ENCODE measurements at places on chromosomes 1 and 21.
A peak's percentile ranks its signal among the peaks of the same experiment; 100 is the strongest.

DNA sequence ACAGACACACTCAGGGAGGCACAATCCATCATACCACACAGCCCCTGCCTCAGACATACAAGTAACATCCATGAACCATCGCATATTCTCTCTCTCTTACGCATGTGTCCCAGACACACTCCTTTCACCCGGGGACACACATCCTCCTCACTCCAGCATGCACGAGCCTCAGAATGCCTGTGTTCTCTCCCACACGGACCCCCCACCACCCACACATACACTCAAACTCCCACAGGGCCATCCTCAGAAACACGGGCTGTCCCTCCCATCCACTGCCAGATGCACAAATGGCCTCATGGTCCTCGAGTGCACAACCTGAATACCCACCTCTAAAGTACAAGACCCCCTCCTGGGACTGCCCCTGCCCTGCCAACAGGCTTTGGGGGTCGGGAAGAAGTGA lies 2.2 kb upstream of the C1QC start:
- H3K27ac ChIP-seq: no peak overlapping the region
- H3K27me3 ChIP-seq: peaks cover 6% of the 10 kb centered on the region
- no peak for DNase-seq
- no peaks in the 10 kb centered on the region for H3K36me3 ChIP-seq
- H3K4me3 ChIP-seq: no peak overlapping the region

GRCh38 chr1:6180268-6180706 lies at the start of gene CHD5:
Gene CHD5 (minus strand): TSS chr1:6180321. CDS start chr1:6180023, 298 bp downstream.
- H3K4me3 ChIP-seq: no peak within 1 kb of the TSS
- peaks cover under 1% of the 10 kb centered on the region for H3K36me3 ChIP-seq
- H3K4me1 ChIP-seq: peaks cover 5% of the 10 kb centered on the region
- DNase-seq: no peak

- no peak overlapping the region for H3K4me3 ChIP-seq
- no peak overlapping the region for H3K27ac ChIP-seq
- no peak for DNase-seq
- H3K27me3 ChIP-seq: peaks cover 8% of the 10 kb centered on the region
Measured at GRCh38 chr1:20102875-20103274, 16.5 kb downstream of the PLA2G2D start.

DNA sequence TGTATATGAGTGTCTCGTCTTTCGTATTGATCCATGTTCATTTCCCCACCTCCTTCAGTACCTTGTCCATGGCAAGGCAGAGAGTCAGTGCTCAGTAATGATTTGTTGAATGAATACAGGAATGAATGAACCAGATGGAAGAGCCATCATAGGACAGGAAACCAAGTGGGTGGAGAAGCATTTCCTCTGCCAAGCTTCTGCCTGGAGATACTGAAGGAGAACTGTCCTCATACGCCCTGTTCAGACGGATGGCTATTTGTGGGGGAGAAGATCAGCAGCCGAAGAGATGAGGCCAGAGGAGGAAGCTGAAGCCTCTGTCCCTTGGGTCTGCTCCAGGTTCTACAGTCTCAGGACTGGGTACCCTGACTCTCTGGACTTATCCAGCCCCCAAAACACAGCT lies 5.8 kb downstream of the FAM43B start:
- DNase-seq: no peak
- H3K4me3 ChIP-seq: no peak overlapping the region
- no peaks in the 10 kb centered on the region for H3K36me3 ChIP-seq
- H3K4me1 ChIP-seq: peaks cover 14% of the 10 kb centered on the region
- no peak overlapping the region for H3K27ac ChIP-seq
- H3K27me3 ChIP-seq: peaks cover 3% of the 10 kb centered on the region

DNA sequence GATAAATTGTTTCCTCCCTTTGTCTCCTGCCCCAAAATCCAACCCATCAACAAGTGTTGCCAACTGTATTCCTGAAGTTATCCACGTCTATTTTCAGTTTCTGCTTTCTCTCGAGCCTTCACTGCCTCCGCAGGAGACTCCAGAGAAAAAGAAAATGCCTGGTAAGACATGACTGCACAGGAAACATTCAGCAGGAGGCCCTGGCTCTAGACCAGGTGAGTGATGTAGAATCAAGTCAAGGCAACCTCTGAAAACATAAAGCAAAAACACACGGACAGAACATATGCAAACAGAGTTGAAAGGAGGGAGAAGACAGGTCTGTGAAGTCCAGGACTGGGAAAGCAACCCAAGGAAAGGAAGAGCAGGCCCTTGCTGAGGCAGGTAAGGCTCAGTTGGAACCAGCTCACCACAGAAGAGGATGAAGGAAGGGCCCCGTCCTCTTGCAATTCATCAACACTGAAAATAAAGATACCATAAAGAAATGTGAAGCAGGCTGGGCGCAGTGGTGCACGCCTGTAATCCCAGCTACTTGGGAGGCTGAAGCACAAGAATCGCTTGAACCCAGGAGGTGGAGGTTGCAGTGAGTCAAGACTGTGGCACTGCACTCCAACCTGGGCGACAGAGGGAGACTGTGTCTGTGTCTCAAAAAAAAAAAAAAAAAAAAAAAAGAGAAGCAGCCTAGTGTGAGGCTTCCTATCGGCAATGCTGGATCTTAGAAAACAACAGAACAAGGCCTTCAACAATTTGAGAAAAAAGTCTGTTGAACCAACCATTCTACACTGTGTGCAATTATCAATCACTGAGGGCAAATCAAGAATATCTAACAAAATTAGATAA lies 8.8 kb downstream of the NOL9 start:
- no peak for DNase-seq
- H3K27me3 ChIP-seq: no peaks in the 10 kb centered on the region
- H3K36me3 ChIP-seq: peaks cover 23% of the 10 kb centered on the region
- no peaks in the 10 kb centered on the region for H3K4me1 ChIP-seq

DNA sequence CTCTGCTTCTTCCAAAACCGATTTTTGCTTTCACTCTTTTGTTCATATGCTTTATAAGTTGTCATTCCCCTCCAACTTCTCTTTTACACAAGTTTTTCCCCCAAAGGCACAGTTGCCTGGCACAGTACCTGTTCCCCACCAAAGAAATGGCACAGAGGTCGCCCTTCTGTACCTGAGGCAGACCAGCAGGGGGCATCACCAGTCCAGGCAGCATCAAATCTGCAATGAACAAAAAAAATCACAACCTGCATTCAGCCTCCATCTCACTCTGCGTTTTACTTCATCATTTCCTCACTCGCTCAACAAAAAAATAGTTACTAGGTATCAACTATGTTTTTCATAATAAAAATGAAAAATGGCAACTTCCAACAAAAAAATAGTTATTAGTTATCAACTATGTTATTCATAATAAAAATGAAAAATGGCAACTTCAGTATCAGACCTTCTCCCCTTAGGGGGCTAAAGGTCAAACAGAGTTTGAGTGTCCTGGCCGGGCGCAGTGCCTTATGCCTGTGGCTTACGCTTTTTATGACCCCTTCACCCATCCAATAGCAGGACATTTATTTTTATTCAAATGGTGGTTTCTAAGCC lies 4.1 kb downstream of the EIF2D start:
- peak; percentile 30 for DNase-seq
- no peak overlapping the region for H3K27ac ChIP-seq
- no peaks in the 10 kb centered on the region for H3K27me3 ChIP-seq
- peaks cover 10% of the 10 kb centered on the region for H3K4me1 ChIP-seq
- H3K4me3 ChIP-seq: no peak overlapping the region

GRCh38 chr1:11611638-11612327 lies 42.4 kb downstream of the FBXO2 start:
- DNase-seq: no peak
- no peaks in the 10 kb centered on the region for H3K36me3 ChIP-seq
- H3K27me3 ChIP-seq: peaks cover 26% of the 10 kb centered on the region
- no peak overlapping the region for H3K27ac ChIP-seq
- H3K4me1 ChIP-seq: no peaks in the 10 kb centered on the region
- no peak overlapping the region for H3K4me3 ChIP-seq

GRCh38 chr1:42380586-42381279 lies at the start of gene RIMKLA:
Gene RIMKLA (plus strand): TSS chr1:42380792. CDS start chr1:42380935, 143 bp downstream.
- H3K4me1 ChIP-seq: peaks cover 20% of the 10 kb centered on the region
- no peaks in the 10 kb centered on the region for H3K27me3 ChIP-seq
- H3K36me3 ChIP-seq: no peaks in the 10 kb centered on the region
- H3K27ac ChIP-seq: no peak within 1 kb of the TSS

DNA sequence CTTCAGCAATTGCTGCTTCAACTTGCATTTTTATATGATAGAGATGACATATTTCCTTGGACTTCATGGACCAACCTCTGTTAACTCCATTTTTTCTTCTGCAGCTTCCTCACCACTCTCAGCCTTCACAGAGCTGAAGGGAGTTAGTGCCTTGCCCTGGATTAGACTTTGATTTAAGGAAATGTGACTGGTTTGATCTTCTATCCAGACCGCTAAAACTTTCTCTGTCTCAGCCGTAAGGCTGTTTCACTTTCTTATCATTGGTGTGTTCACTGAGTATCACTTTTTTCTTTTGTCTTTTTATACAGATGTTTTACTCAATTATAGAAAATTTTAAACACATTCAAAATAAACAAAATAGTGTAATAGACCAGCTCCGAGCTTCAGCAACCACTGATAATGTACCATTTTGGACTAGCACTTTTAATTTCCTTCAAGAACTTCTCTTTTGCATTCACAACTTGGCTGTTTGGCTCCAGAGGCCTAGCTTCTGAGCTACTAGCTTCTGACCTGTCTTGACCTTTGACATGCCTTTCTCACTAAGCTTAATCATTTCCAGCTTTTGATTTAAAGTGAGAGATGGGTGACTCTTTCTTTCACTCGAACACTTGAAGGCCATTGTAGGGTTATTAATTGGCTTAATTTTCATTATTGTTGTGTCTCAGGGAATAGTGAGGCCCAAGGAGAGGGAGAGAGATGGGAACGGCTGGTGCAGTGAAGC lies 9.3 kb downstream of the NEK7 start:
- H3K36me3 ChIP-seq: no peaks in the 10 kb centered on the region
- H3K4me3 ChIP-seq: no peak overlapping the region
- no peaks in the 10 kb centered on the region for H3K27me3 ChIP-seq
- no peak for DNase-seq
- no peak overlapping the region for H3K27ac ChIP-seq

- peak; percentile 16 for DNase-seq
- H3K27ac ChIP-seq: peak within 1 kb of the TSS; percentile 57
- no peaks in the 10 kb centered on the region for H3K27me3 ChIP-seq
- H3K36me3 ChIP-seq: no peaks in the 10 kb centered on the region
- peak within 1 kb of the TSS; percentile 65 for H3K4me3 ChIP-seq
- H3K4me1 ChIP-seq: peaks cover 67% of the 10 kb centered on the region
Measured at GRCh38 chr1:151831605-151832004, at the start of gene RORC. Gene RORC (minus strand): TSS chr1:151831802. CDS start chr1:151831764, 38 bp downstream.

GRCh38 chr1:166418344-166418933 lies 251.6 kb upstream of the FAM78B start:
- no peak for DNase-seq
- H3K27me3 ChIP-seq: no peaks in the 10 kb centered on the region
- no peaks in the 10 kb centered on the region for H3K4me1 ChIP-seq
- no peak overlapping the region for H3K4me3 ChIP-seq
- H3K27ac ChIP-seq: no peak overlapping the region

- H3K4me3 ChIP-seq: no peak overlapping the region
- peaks cover 10% of the 10 kb centered on the region for H3K36me3 ChIP-seq
- no peaks in the 10 kb centered on the region for H3K27me3 ChIP-seq
- H3K4me1 ChIP-seq: no peaks in the 10 kb centered on the region
- no peak overlapping the region for H3K27ac ChIP-seq
Measured at GRCh38 chr1:231564373-231564772, 35.9 kb downstream of the TSNAX start.

GRCh38 chr1:28982198-28982597 lies 67.8 kb downstream of the EPB41 start:
- H3K27ac ChIP-seq: no peak overlapping the region
- peaks cover 27% of the 10 kb centered on the region for H3K4me1 ChIP-seq
- H3K4me3 ChIP-seq: no peak overlapping the region
- no peaks in the 10 kb centered on the region for H3K27me3 ChIP-seq
- DNase-seq: peak; percentile 32

- H3K27ac ChIP-seq: no peak overlapping the region
- H3K4me1 ChIP-seq: no peaks in the 10 kb centered on the region
- H3K27me3 ChIP-seq: no peaks in the 10 kb centered on the region
- H3K4me3 ChIP-seq: no peak overlapping the region
- H3K36me3 ChIP-seq: peaks cover 27% of the 10 kb centered on the region
Measured at GRCh38 chr1:220249522-220249921, 22.7 kb downstream of the RAB3GAP2 start.

- no peak overlapping the region for H3K4me3 ChIP-seq
- H3K27ac ChIP-seq: no peak overlapping the region
- no peak for DNase-seq
- H3K27me3 ChIP-seq: no peaks in the 10 kb centered on the region
Measured at GRCh38 chr1:165837838-165838364, 10.5 kb downstream of the UCK2 start.

DNA sequence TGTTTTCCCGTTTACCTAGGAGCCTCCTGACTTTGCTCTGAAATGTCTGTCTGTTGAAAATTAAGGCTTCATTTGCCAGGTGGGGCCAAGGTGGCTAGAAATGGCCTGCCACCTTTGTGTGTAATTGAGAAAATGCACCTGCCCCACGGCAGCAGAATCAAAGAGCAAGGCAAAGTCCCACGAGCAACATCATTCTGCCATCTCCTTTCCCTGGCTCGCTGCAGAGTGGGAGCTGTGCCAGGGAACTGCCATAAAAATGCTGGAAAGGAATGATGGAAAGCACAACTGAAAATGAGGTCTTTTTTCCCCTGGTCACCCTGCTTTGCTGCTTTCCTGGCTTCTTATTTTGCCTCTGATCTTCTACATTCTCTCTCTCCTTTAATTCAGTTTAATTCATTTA lies 5.5 kb upstream of the OLFML2B start:
- no peak overlapping the region for H3K4me3 ChIP-seq
- 0 out of 2 replicates have a peak, but pooled peaks cover 4% of the 10 kb centered on the region for H3K4me1 ChIP-seq
- no peak for DNase-seq
- no peaks in the 10 kb centered on the region for H3K27me3 ChIP-seq
- H3K36me3 ChIP-seq: no peaks in the 10 kb centered on the region

DNA sequence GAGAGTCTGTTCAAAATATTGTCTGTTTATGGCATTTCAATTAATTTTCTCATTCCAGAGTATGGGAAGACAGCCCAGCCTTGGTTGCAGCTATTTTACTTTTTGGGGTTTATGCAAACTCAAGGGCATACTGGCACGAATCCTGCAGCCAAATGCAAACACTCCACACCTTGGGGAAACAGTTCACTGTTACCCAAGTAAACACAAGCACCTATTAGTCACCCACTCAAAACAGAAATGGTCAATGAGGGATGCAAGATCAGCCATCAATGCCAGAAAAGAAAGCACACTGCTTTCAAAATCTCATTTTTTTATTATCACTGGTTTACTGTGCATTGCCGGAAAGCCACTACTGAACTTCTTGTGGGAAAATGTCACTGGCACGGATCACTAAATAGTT lies 170.6 kb downstream of the RUNX1 start:
- no peak overlapping the region for H3K4me3 ChIP-seq
- peaks cover 55% of the 10 kb centered on the region for H3K36me3 ChIP-seq
- H3K27ac ChIP-seq: no peak overlapping the region
- H3K4me1 ChIP-seq: peaks cover 34% of the 10 kb centered on the region
- peak; percentile 23 for DNase-seq

- H3K27ac ChIP-seq: no peak overlapping the region
- no peak overlapping the region for H3K4me3 ChIP-seq
- DNase-seq: no peak
- no peaks in the 10 kb centered on the region for H3K4me1 ChIP-seq
- H3K27me3 ChIP-seq: no peaks in the 10 kb centered on the region
Measured at GRCh38 chr1:116740746-116741145, 13.5 kb upstream of the CD2 start.

Data from HepG2 (cell line).